Choroid plexus epithelial cell (primary cell): ENCODE measurements at places on chromosomes 13 and 19.

- no peak for DNase-seq
These were observed 28.6 kb downstream of the ZNF44 start for GRCh38 chr19:12265921-12266704.

GRCh38 chr13:82867284-82867683 lies 1015.0 kb downstream of the SLITRK1 start:
- DNase-seq: no peak

GRCh38 chr13:68666774-68667397 lies 1436.8 kb upstream of the PCDH9 start:
- DNase-seq: no peak

GRCh38 chr19:51203916-51204315 lies 21.0 kb upstream of the CD33 start:
- DNase-seq: no peak

DNA sequence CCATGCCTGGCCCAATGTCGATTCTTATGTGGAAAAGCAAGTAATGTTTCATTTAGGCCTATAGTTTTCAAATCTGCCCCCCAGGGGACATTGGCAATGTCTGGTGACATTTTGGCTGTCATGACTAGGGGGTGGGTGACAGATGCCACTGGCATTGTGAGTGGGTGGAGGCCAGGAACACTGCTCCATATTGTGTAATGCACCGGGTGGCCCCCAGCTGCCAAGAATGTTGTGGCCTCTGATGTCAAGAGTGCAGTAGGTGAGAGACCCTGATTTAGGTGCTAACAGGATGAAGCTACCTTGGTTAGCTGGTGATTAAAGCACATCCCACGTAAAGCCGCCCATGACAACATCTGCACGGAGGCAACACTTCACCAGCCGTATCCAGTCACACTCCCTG lies 10.8 kb downstream of the C19orf44 start:
- no peak for DNase-seq

DNA sequence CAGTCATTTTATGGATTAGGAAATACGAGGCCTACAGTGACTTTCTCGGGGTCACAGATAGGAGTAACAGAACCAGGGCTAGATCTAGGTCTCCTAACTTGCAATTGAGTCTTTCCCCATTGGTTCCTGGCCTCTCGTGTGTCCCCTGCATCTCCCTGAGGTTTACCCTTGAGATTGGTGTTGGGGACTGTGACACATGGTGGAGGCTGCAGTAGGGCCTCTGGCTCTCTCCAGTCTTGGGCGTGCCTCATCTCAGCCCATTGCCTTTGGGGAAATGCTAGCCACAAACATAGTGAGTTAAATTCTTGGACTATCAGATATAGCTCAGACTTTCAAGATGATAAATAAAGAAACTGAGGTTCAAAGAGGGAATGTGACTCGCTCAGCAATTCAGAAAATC lies 212.1 kb downstream of the KCNRG start:
- no peak for DNase-seq

GRCh38 chr13:113560645-113561416 lies 23.7 kb upstream of the TFDP1 start:
- no peak for DNase-seq

- DNase-seq: peak; percentile 39
These were observed 7.6 kb downstream of the CAPN12 start for GRCh38 chr19:38736413-38737280.

DNA sequence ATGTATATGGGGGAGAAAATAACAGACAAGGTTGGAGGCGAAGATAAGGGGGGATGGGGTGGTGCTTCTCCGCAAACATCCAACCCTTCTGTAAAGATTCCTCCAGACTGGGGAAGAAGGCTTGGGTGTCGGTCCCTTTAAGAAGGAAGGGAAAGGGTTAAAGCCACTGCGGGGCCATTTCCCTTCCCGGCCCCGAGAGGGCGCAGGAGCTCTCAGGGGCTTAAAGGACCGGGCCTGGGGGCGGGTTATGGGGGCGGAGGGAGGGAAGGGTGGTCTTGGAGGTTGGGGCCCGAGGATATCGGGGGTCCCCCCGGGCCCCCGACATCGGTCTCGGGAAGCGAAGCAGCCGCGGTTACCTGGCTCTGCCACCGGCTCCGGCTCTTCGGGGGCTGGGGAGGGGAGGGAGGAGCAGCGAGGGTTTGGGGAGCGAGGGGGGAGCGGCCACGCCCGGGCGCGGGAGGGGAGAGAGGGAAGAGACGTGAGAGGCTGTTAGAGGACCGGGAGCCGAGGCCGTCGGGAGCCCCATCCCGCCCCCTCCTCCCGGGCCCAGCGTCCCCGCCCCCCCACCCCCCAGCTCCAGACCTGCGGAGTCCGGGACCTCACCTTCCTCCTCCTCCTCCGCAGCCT lies 2.8 kb downstream of the TNNT1 start:
- no peak for DNase-seq

GRCh38 chr19:29845574-29846176 lies 33.9 kb downstream of the CCNE1 start:
- peak; percentile 38 for DNase-seq

DNA sequence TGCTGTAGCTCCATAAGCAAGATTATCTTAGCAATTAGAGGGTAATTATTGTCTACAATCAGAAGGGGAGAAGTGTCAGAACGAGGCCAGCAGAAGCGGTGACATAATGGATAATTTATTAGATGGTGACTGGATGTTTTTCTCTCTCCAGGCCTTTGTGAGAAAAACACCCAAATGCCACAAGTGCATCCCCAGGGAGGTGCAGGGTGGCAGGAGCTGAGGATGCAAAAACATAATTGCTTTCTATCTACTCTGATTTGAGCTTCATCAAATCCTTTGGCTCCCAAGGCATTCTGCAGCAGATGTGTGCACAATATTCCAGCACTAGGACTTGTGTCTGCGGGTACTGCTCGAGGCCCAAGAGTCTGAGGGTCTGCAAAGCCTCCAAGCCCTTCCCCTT lies 220.1 kb upstream of the SERP2 start:
- DNase-seq: no peak

- DNase-seq: peak; percentile 79
These were observed 37.4 kb downstream of the SCGB2B2 start for GRCh38 chr19:34639491-34640085.

- DNase-seq: peak; percentile 38
These were observed 28.4 kb downstream of the ZNF844 start for GRCh38 chr19:12092956-12093355.

GRCh38 chr13:66264971-66265370 lies 965.2 kb downstream of the PCDH9 start:
- peak; percentile 20 for DNase-seq

DNA sequence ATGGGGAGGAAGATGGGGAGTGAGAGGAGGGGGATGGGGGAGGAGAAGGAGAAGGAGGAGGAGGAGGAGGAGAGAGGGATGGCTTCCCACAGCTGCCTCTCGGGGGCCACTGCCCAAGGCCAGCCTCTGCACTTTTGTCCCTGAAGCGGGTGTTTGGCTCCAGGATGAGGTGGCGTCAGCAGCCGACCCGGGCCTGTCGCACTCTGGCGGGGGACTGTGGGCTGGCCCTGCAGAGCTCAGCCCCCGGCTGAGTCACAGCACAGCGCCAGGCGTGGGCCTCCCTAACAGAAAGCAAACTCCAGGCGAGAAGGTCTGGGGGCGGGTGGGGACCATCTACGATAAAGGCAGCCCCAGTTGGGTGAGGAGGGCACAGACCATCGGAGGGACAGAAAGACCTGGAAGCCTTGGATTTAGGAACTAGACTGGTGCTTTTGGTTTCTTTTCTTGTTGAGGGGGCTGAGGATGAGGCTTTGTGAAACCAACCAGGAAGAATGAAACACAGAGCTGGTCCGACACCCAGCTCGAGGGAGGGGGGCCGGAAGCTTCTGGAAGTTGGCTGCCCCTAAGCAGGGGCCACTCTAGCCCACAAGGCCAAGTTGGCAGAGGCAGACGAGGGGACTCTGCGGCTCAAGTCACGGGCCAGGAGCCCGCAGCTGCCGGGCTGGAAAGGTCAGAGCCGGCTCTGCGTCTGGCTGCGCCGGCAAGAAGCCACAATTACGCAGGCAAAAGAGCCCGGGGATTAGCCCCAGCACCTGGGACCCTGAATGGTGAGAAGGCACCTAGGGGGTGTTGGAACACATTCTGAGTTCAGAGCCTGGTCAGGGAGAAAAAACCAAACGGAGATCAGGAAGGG lies 18.2 kb downstream of the LSM4 start:
- DNase-seq: peak; percentile 80

- DNase-seq: peak; percentile 68
These were observed 112.9 kb downstream of the IRS2 start for GRCh38 chr13:109673477-109673876.

DNA sequence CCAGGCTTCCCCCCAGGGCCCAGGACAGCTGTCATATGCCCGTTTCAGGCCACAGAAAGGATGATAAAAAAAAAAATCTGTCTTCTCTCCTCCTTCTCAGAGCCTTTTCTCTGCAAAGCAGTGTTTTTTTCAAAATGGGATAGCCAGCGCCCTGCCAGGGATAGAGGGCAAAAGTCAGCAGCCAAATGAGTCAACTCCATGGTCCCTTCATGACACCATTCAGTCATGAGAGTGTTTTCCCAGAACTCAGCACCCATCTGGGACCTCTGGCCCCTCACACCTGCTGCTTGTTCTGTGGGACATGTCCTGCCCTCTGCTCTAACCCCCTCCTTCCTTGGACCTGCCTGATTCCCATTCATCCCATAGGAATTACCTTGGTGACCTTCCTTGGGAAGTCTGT lies 95.0 kb downstream of the CYSLTR2 start:
- peak; percentile 55 for DNase-seq

DNA sequence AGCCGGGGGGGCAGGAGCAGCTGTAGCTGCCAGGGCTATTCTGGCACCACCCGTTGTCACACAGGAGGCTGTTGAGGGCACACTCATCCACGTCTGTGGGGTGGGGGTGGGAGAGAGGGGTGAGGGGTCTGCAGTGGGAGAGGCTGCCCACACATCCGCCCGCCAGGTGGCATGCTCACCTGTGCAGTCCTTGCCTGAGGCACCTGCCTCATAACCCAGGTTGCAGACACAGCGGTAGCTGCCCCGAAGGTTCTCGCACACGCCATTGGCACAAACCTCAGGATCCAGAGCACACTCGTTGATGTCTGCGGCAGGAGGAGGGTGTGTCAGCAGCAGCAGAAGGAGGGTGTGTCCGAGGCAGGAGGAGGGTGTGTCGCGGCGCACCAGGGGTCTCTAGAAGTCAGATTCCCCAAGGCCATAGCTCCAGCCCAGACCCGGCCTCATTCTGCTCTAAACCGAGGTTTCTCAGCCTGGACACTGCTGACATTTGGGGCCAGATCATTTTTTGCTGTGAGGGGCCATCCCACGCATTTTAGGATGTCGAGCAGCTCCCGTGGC lies 20.3 kb downstream of the FBN3 start:
- DNase-seq: no peak

DNA sequence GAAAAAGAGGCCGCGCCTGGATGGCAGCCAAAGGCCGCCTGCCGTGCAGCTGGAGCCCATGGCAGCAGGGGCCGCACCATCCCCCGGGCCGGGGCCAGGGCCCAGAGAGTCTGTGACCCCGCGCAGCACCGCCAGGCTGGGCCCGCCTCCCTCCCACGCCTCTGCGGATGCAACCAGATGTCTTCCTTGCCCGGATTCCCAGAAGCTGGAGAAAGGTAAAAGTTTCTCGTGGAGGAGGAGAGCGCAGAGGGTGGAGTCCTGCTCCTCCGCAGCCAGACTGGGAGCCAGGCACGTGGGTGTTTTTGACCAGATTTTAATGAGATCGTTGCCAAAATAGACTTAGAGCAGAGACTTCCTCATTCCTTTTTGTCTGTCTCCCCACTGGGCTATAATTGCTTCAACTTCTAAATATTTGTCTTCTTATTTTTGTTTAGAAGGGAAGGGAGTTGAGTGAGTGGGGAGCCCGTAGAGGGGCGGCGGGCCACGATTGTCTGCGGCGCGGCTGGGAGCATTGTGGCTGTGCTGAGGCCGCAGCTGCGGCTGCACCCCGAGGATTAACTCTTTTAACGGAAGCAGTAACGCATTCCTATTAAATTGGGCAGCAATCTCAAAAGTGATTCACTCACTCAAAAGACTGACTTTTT lies 22.8 kb upstream of the NDUFS7 start:
- peak; percentile 83 for DNase-seq
